ENCODE measurements at places on chromosomes 2 and 18. TPM values are rescaled to one million over a fixed set of nuclear protein-coding genes. Genes with fewer than 3 reads are reported as not detected.

GRCh38 chr2:28398101-28398834 lies 5.6 kb downstream of the FOSL2 start:
- DNase-seq: no peak

- no peak for DNase-seq
Observed at GRCh38 chr18:37922162-37922561, 356.6 kb upstream of the CELF4 start.

GRCh38 chr18:24497031-24497754 lies 36.8 kb downstream of the HRH4 start:
- no peak for DNase-seq

- DNase-seq: no peak
Observed at GRCh38 chr18:77022556-77022955, 110.0 kb downstream of the MBP start.

DNA sequence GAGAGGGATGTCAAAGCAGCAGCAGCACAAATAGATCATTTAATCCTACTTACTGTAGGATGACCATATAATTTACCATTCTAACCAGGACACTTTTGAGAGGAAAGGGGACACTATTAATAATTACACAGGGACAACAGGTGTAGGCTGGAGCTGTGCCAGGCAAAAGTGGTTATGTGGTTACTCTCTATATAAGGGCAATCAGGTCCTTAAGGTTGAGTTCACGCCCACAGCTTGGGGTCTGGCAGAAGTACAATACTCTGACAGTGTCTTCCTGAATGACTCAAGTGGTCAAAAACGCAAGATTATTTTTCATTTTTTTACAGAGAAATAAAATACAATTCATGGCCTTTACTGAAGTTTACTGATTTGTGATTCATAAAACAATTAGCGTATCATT lies 2.8 kb downstream of the PREPL start:
- no peak for DNase-seq

DNA sequence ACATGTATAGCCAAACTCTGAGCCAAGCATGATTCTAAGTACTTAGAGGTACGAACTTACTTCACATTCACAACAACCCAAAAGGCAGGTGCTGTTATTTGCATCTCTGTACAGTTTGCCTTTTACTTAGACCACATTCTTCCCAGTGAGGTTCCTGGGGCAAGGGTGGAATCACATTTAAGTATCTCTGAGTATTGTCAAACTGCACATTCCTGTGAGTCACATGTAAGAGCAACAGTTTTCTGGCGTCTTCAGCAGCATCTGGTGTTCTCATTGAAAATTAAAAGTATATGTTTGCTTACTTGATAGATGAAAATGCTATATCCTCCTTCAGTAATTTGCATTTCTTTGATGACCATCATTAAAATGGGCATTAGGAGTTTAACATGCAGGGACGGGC lies 119.1 kb downstream of the UXS1 start:
- no peak for DNase-seq

DNA sequence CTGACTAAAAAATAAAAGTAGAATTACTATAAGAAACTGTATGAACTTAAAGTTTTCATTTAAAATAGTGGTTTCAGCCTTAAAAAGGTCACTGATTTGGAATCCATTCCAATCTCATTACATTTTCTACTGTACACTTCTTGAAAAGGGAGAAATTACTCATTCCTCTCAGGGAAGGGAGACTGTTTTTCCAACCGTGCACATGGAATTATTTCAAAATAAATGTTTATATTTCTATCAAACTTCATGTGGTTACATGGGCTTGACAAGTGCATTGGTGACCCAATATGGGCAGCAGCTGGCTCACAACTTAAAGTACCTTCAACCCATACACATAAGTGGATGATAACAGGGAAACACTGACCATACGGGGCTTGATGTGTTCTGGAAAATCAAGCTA lies 324.5 kb upstream of the THUMPD2 start:
- DNase-seq: no peak

DNA sequence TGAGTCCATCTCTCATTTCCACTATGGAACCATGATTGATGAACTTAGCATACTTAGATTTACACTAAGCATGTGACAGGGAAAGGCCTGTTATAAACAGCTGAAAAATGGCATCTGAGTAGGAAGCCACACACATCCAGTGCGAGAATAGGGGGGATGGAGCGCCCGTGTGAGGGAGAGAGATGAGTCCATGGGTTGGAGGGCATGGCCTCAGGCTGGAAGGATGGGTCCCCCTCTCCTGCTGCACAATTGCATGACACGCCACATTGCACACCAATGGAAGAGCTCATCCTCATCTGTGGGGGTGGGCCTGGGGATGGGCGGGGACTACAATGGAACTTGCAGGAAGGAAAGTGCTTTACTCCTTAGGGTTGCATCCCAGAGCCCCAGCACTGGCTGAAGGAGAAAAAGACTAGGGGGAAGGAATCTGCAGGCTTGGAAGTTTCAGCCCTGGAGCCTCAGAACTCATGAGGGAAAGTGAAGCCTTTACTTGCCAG lies 46.4 kb upstream of the CXCR4 start:
- no peak for DNase-seq

GRCh38 chr2:58614219-58614618 lies 373.1 kb upstream of the FANCL start:
- no peak for DNase-seq

GRCh38 chr2:221897718-221898117 lies 325.6 kb upstream of the EPHA4 start:
- DNase-seq: no peak

DNA sequence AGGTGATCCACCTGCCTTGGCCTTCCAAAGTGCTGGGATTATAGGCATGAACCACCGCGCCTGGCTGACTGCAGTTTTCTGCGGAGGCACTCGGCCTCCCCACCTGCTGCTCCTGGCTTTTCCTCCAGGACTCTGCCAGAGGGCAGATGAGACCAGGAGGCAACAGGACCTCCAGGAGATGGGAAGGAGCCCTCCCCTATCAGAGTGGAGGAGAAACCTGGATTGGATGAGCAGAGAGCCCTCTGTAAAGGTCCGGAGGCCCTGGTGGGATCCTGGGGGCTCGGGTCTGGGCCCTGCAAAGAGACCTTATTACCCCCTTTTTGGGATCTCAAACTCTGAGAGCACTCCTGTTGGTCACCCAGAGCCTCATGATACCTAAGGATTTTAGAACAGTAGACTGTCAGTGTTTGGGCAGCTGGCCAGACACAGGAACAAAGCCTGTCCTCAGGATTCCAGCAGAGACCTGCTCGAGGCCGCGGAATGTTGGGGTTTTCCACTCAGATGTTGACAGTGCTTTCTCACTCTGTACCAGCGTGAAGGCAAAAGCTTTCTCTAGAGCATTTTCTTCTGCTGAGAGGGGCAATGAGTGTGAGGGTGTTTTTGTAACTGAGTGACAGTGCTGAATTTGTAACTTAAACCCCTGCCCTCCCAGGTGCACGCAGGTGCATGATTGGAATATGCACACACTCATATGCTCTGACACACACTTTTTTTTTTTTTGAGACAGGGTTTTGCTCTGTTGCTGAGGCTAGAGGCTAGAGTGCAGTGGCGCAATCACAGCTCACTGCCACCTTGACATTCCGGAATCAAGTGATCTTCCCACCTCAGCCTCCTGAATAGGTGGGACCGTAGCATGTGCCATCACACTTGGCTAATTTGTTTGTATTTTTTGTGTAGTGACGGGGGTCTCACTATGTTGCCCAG lies 48.4 kb downstream of the NPPC start:
- no peak for DNase-seq

GRCh38 chr2:133498662-133499585 lies 69.3 kb downstream of the NCKAP5 start:
- no peak for DNase-seq

- no peak for DNase-seq
Observed at GRCh38 chr18:33987206-33987605, 237.5 kb downstream of the NOL4 start.

DNA sequence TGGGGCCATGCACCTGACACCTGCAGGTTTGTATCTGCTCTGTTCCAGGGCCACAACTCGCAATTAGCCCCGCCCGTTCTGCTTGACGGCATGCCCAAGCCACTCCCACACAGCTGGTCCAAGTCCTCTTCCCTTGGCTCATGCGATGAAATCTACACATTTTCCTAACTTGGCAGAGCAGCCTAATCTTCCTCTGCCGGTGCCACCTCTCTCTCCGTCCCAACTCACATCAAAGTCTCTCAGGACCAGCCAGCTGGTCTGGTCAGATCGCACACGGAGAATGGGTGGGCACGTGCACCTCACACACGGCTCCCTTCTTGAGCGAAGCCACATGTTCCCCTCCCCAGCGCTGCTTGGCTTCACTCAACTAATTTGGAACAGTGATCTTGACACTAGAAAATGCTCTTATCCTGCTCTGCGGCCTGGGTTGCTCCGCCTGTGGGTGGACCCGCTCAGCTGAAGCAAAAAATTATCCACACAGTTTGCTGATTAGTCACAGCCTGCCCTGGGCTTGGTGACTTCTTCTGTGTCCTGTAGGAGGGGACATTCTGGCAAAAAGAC lies 176.7 kb downstream of the NRP2 start:
- no peak for DNase-seq

GRCh38 chr2:86411396-86411795 lies 29.8 kb upstream of the KDM3A start:
- no peak for DNase-seq

DNA sequence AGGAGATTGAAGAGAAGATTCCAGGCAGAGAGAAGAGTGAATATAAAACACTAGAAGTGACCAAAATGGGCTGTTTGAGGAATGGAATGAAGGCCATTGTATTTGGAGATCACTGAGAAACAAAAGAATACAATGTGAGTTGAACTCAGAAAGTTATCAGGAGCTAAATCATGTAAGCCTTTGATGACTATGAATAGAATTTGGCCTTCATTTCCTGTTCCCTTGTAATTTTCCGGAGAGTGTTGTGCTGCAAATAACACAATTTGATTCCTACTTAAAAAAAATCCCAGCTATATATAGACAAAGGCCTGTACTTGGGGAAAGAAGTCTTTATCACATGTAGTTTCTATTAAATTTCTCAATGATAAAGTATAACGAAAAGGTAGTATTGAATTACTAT lies 33.7 kb upstream of the KYNU start:
- no peak for DNase-seq

DNA sequence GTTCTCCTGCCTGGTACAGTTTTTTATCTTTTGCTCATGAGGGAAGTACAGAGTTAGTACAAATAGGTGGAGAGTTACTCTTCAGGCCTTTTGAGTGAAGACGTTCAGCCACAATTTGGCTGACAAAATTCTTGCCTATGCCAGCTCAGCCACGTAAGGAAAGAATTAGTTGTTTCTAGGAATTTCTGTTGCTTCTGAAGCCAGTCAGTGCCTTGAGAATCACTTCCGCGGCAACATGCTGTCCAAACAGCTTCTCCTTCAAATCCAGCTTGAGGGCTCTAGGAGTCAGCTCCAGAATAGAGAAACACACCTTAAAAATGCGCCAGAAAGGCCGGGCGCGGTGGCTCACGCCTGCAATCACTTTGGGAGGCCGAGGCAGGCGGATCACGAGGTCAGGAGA lies 27.5 kb downstream of the M1AP start:
- no peak for DNase-seq

- DNase-seq: no peak
Observed at GRCh38 chr2:205872716-205873115, 190.4 kb downstream of the NRP2 start.

DNA sequence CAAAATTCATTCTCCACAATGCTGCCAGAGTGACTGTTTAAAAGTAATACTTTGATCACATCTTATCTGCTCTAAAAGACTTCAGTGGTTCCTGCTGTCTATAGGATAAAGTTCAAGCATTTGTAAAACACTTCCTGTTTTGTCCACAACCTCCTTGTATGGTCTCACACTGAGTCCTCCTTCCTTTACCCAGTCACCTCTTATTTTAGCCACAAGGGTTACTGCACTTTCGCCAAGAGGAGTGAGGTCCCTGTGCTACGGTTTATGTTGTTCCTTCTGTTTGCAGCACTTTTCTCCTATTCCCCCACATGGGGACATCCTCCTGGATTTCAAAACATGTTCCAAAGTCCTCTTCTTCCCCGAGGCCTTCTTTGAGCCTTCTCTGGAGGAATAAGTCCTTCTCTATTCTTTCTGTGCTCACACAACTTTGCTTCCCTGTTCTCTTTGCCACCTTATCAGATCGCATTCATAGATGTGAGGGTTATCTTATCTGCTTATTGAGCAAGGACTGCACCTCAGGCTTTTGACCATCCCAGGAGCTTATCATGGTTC lies 112.2 kb upstream of the NABP1 start:
- DNase-seq: no peak

DNA sequence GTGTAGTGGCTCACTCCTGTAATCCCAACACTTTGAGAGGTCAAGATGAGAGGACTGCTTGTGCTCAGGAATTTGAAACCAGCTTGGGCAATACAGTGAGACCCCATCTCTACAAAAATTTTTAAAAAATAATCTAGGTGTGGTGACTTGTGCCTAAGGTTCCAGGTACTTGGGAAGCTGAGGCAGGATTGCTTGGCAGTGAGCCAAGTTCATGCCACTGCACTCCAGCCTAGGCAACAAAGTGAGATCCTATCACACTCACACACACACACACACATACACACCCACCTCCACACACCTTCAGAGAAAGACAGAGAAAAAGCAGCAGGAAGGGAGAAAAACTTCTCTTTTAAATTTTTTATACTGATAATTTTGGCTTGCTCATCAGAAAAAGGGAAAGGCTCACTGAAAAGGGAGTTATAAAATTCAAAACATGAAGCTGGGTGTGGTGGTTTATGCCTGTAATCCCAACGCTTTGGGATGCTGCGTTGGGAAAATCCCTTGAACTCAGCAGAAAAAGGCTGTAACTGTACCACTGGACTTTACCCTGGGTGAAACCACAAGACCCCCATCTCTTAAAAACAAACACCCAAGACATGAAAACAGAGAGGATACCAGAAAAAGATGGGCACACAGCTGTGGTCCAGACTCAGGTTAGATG lies 25.7 kb downstream of the FAM168B start:
- DNase-seq: no peak

- DNase-seq: no peak
Observed at GRCh38 chr2:217434180-217434975, 568.4 kb downstream of the TNS1 start.

GRCh38 chr2:238929242-238930081 lies 81.6 kb downstream of the TWIST2 start:
- DNase-seq: no peak

DNA sequence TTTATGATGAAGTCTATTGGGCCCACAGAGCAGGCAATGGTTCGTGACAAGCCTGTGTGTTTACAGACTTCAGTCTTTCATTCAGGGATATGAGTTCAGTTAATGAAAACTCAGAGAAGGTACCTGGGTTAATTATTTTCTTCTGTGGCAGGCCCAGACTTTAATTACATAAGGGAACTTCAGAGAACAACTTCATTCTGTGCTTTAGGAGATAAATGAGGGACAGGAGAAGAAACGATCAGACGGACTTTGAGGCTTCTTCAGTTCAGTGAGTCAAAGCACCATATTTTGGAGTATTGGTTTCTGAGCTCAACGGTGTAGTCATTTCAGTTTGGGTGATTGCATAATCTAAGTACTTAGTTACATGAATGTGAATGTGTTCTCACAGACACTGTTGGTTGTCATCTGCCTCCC lies 203.0 kb upstream of the KCNJ3 start:
- DNase-seq: no peak

- no peak for DNase-seq
Observed at GRCh38 chr2:23137166-23137565, 247.8 kb upstream of the KLHL29 start.

Gene TEKT4
- not detected for total RNA-seq

Gene HOXD13
- total RNA-seq: not detected

Gene PROKR1
- total RNA-seq: 0.05 TPM

Gene CAPN10
- total RNA-seq: 61.8 TPM

Gene PKDCC
- total RNA-seq: not detected

Gene TDRD15
- 0.58 TPM for total RNA-seq

Gene UGT1A10
- not detected for total RNA-seq

Measured in activated B cell treated with CpG ODN at 0.5 μM for 24 hours (primary cell).